ENCODE measurements at places on chromosomes 13 and 19.

- no peak for DNase-seq
These were observed 7.3 kb downstream of the KLK8 start for GRCh38 chr19:50994129-50994528.

DNA sequence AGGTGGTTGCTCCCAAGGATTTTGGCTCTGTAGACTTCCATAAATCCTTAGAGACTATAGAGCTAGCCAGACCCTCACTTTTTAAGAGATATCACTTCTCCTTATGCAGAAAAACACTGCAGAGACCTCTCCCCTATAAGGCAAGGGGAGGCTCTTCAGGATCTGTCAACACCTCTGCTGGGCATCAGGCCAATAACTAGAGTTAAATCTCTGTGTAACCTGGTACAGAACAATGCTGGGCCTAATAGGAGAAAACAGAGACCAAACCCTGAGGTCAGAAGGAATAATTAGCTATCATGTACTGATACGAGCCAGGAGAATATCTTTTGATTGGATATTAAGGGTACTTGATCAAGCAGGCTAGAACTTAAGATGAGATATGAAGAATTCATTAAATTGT, 358.5 kb downstream of the TBC1D4 start:
- DNase-seq, result no peak

DNA sequence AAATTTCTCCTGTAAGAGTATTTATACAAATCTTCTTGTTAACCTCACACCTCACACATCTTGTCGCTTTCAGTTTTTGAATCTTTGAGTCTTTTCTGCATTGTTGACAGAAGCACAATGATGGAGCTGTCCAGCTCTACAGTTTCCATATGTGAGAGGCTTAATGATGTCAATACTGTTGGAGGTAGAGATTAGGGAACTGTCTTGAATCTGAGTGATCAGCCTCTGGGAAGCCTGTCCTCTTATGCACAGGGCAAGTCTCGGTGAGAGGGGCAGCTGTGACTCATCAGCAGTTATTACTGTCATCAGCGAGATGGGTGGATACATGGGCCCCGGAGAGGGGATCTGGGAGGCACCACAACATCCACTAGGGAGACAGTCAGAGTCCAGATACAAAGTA, 4.6 kb upstream of the ITGBL1 start:
- no peak for DNase-seq

GRCh38 chr19:49831592-49831991, 13.5 kb downstream of the MED25 start:
- no peak for DNase-seq

DNA sequence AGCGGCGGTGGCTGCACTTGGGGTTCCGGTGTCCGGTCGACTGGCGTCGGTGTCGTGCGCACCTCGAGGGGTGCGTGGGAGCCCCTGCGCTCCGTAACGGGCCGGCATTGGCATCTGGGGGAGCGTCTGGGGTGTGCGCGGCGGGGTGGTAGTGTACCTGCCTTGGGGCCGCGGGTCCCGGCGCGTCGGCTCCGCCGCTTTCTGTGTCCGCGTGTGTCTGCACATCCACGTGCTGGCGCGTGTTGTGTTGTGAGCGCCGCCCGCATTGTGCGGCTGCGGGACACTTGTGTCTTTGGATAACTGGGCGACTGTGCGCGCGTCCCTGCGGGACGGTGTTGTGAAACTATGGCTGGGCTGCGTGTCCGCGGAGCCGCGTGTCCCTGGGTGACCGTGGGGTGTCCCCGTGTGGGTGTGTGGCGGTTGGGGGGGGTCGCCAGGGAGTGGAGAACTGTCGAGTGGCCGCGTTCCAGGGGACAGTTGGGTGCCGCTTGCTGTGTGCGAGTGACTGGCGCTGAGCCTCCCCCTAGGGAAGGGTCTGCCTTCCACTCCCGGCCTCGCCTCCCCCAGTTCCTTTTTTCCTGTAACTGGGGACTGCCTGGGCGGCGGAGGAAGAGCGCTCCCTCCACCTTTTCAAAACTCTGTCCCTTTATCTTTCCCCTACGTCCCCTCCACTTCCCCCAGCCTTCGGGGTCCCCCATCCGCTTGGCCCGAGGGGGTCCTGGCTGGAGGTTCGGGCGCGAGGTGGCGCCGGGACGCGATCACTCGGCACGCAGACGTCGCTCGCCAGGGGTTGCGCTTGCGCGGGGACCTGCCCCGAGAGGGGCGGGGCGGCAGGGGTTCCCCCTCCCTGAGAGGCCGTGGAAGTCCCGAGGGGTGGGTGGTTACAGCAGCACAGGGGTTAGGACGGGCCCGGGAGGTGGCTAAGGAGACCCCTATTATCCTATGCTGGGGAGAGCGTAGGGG, 5.7 kb upstream of the NFIC start:
- peak; percentile 33 for DNase-seq

DNA sequence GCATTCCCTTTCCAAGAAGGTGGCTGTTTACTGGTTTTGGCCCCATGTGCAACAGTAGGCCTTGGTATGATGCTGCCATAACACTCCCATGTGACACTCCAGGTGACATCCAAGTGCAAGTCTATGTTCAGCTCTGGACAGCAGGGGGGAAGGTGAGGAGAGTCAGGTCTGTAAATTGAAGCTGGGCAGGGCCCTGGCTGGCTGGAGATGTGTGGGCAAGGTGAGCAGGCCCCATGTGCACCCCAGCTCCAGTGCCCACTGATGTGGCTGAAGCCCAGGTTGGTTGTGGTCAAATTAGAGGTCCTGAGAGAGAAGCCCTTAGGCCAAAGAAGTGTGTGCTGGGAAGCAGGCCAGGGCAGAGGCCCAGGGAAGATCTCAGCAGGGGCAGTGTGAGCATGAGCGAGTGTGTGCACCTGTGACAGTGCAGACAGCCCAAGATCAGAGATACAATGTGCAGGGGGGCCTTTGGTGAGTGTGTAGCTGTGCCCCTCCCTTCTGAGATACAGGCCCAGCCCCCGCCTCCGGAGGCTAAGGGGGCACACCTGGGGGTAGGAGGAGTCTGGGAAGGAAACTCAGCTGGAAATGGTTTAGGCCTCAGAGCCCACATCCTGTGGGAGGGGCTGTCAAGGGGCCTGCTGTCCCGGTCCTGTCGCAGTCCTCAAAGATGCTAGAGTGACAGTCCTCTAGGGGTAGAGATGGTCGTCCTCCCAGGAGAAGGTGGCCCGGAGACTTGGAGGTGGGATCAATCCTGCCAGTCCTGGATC, 18.6 kb downstream of the DEDD2 start:
- DNase-seq, result peak; percentile 59

GRCh38 chr13:36362251-36362650, 16.1 kb upstream of the SPART start:
- DNase-seq, result no peak

DNA sequence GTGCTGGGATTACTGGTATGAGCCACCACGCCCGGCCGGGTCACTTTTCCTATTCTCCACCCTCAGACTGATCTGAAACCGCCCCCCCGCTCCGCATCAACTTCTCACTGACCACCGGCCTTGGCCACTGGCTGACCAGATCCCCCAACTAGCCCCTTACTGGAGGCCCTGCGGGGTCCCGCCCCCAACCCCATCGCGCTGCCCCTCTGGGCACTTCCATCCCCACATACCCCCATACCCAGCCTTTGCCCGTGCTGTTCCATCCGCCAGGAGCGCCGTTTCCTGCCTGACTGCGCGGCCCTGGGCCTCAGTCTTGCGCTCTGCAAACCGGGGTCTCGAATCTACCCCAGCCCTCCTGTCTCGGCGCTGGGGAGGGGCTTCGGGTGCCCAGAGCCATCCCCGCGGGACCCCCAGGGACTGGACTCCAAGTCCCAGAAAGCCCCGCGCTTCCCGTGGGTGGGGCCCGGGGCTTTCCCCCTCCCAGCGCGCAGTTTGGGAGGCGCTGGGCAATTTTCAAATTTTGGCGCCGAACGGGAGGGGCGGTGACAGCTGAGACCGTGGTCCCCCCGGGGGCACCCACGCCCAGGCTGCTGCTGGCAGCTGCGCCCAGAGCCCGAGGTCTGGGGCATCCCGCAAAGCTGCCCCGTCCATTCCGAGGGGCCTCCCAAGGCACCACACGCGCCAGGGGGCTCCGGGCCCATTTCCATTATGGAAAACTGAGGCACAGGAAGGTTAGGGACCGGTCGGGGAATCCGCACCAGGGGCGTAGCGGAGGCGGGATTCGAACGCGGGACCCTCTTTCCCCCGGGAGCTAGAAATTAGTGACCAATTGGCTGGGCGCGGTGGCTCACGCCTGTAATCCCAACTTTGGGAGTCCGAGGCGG, 5.2 kb upstream of the LMNB2 start:
- DNase-seq, result no peak

GRCh38 chr13:27166313-27166712, 5.3 kb downstream of the USP12 start:
- DNase-seq, result no peak

GRCh38 chr13:98972627-98973026, 5.2 kb downstream of the DOCK9 start:
- DNase-seq, result no peak

DNA sequence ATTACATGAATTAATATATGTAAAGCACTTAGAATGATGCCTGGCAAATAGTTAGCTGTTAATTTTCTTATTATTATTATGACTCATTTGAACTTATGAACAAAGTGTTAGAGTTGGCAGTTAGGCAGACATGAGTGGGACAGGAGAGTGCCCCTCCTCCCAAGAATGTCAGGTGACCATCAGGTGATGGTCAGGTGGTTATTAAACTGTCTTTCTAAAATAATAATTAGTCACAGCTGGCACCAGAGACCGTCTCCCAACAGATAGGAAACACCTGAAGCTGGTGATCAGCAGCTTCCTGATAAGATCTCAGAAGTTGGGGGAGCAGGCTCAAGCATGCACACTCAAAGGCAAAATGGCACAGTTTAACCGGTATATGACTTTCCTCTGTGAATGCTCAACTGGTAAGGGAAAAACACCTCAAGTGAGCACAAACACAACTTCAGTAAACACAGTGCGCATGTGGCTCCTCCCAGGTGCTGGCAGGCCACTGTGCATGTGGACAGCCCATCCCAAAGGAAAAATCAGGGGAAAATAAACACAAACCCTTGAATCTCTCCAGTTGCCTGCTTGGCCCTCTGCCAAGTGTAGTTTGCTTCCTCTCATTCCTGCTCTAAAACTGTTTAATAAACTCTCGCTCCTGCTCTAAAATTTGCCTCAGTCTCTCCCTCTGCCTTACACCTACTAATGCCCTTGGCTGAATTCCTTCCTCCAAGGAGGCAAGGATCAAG, 54.0 kb downstream of the FLT1 start:
- DNase-seq, result no peak

DNA sequence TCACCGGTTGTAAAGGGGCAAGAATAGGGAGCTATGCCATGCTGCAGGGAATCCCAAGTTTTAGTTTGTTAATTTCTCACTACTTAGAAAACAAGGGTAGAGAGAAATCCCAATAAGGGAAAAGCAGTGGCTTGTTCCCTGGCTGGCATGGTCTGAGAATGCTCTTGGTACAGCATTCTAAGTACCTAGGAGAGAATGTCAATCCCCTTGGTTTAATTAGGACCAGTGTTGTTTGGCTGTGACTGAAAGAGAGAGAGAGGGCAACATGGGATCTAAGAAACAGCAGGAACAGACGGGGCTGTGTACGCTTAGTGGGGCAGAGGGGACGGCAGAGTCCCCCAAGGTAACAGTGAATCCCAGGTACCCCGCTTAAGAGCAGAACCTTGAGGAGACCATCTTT, 228.8 kb downstream of the PCDH9 start:
- no peak for DNase-seq

- DNase-seq, result no peak
These were observed 3.1 kb downstream of the TMED1 start for GRCh38 chr19:10832939-10833296.

DNA sequence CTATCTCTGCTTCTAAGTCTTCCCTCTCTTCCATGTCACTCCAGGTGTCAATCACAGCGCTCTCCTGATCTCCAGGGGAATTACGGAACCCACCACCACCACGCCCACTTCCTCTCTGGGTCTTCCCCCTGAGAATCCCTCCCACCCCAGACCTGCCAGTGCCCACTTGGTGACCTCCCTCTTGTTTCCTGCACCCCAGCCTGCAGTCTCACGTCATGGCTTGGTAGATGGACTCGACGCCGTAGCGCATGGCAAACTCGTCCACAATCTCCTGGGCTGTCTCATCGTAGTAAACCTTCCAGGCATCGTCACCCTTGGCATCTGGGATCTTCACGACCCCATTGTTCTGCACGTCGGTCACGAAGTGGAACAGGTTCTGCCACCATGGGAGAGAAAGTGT, 47.0 kb downstream of the UNC13A start:
- no peak for DNase-seq

DNA sequence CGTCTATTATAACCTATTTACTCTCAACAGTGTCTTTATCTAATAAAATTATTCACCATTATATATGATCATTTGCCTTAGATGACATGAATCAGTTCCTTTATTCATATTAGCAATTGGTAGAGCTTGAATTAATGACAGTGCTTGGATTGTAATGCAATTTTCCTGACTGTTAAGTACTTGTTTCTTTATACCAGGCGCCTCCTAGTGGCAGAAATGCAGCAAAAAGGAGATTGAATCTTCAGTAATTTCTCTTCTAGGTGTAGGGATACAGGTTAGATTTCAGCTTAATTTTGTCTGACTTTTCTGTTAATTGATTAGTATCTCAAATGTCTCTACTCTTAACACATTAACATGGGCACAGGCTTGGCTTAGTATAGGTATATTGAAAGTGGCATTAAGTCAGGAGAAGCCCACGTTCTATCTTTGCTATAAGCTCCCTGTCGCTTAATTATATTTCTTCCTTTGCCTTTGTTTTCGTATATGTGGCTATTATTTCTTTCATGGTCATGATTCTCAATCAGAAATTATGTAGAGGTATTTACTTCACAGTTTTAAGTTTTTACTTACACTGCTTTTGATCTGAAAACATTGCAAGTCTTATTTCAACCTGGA, 9.1 kb upstream of the LHFPL6 start:
- peak; percentile 19 for DNase-seq

DNA sequence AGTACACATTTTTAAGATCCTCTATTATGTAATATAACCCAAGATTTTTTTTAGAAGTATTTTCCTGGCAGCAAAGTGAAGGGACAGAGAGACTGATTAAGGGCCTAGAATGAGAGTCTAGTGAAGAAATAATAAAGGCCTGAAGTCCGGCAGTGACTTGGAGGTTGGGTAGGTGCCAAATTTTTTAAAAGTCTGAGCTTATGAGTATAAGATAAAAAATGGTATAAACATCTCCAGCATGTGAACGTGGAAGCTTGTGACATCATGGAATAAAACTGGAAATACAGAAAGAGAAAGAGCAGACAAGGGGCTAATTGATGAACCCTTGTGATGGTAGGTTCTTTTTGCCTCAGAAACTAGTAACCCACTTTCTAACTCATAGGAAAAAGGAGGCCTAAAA, 174.6 kb downstream of the SUCLA2 start:
- DNase-seq, result no peak

GRCh38 chr13:84200971-84201370, 318.7 kb upstream of the SLITRK1 start:
- no peak for DNase-seq

GRCh38 chr13:28607187-28607955, 51.6 kb upstream of the POMP start:
- no peak for DNase-seq

- no peak for DNase-seq
These were observed 25.1 kb downstream of the ELF1 start for GRCh38 chr13:40993987-40994386.

Data from stimulated activated CD8-positive, alpha-beta memory T cell treated with anti-CD3 and anti-CD28 coated beads, Interleukin-2, amount 100 ng/mL, for 1 hour (primary cell).